Bone marrow (tissue), 2 donors: ENCODE measurements at places on chromosomes 3 and 15.

GRCh38 chr15:72912996-72913395, 129.4 kb upstream of the ADPGK start:
- no peak for DNase-seq

- no peak for DNase-seq
Observed at GRCh38 chr15:62502451-62502850, 337.4 kb upstream of the C2CD4B start.

DNA sequence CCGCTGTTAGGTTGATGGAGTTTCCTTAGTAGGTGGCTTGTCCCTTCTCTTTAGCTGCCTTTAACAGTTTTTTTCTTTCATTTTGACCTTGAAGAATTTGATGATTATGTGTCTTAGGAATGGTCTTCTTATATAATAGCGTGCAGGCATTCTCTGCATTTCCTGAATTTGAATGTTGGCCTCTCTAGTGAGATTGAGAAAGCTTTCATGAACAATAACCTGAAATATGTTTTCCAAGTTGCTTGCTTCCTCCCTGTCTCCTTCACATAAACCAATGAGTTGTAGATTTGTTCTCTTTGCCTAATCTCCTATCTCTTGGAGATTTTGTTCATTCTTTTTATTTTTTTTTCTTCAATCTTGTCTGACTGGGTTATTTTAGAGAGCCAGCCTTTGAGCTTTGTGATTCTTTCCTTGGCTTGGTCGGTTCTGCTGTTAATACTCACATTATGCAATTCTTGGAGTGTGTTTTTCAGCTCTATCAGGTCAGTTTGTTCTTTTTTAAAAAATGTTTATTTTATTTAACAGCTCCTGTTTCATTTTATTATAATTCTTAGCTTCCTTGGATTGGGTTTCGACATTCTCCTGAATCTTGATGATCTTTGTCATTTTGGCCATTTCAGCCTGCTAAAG, 627.9 kb downstream of the SI start:
- DNase-seq = no peak

DNA sequence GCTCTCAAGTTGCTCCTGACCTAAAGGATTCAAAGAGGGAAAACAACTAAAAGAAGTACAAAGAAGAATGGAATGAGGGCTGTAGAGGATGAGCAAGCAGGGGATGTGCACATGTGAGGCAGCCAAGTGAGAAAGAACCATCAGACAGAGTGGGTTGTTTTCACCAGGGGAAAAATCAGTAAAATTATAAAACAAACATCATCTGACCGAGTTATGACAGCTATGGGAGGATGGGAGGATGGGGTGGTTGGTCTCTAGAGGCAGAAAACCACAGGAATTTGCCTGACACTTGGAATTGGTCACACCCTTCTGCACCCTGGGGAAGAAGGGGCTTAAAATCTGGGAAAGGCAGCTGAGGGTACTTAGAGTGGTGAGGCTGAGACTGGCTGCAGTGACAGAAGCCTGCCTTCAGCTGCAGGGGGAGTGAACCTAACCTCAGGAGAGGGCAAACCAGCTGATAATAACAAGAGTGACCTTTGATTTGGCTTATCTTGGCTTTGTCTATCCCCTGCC, 10.1 kb downstream of the ARHGAP31 start:
- DNase-seq = no peak

GRCh38 chr3:58492494-58492905, 604 bp downstream of the KCTD6 start:
- no peak for DNase-seq

DNA sequence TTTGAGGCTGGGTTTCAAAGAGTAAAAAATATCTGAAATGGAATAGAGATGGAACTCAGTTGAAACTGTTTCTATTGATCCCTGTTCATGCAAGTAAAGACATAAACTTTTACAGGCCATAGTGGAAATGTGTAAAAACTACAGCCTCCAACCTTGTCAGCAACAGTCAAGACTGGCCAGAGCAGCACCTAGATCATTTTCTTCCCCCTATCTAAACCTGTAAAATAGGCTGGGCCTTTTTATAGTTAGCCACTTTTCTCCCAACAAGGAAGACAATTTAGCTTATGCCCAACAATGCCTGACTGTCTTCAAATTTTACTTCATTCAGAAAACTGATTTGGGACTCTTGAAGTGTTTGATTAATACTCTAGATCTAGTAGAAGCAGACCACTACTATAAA, 91.5 kb upstream of the CMC1 start:
- DNase-seq = no peak

DNA sequence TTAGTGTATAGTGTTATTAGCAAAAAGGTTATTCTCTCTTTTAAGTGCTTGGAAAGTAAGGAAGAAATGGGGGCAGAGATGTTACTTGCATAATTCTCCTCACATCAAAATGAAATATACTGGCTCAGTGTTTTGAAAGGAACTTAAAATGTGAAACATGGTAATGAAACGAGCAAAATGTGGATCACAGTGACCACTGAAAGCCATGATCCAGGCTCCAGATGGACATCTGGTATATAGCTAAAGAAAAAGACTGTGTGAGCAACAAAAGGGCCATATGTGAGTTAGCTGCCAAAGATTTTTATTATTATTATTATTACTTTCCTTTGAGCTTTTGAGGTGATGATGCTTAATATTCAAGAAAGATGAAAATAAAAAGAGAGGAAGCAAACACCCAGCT, 89.6 kb downstream of the GAP43 start:
- DNase-seq = no peak

DNA sequence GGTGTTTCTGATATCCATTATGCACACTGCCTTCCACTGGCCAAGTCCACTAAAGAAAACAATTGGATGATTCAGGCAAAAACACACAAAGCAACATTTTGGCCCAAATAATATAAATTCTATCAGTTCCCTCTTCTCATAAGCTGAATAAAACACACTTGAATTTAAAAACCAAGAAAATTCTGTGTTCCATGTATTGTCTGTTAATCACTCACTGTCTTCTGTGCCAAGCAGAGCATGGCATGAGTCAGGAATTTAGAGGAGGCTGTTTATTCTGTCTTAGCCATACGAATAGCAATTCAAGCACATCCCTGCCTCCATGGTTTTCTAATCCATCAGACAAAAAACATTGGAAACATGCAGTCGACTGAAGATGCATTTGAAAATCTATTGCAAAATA, 215.6 kb upstream of the UMPS start:
- DNase-seq = no peak

DNA sequence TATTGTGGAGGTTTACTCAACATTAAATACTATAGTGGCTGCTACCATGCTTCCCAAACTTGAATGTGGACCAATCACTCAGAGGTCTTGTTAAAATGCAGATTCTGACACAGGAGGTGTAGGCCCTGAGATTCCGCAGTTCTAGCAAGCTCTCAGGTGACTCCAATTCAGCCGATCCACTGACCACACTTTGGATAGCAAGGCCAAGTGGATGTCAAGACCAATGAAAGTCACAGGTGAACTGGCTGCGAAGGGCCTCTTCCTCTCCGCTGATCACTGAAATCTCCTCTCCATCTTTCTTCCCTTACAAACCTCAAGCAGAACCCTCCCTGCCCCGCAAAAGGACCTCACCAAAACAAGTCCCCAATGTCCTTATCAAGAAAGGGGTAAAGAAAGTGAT, 9.2 kb upstream of the CHST2 start:
- no peak for DNase-seq

DNA sequence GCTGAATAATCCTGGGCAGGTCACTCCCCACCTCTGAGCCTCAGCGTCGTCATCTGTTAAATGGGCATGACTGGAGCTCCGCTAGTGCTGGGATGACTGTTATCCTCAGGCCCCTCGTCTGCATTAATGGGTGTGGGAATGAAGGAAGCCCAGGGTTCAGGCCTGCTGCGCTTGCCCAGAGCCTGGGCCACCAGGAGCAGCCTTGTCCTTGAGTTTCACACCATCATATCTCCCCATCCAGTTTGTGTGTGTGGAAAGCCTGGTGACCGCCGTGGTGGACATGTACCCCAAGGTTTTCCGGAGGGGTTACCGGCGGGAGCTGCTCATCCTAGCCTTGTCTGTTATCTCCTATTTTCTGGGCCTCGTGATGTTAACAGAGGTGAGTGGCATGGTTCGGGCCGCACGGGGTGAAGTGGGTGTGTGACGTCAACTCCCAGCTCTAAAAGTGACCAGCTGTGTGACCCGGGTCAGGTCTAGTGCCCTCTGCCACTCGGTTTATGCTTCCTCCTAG, 63.5 kb upstream of the SLC6A1 start:
- DNase-seq = no peak

GRCh38 chr3:87270908-87271700, 5.3 kb downstream of the POU1F1 start:
- peak; percentile 71 for DNase-seq

- DNase-seq = peak; percentile 52
Observed at GRCh38 chr3:128076483-128077201, 24.4 kb downstream of the SEC61A1 start.

DNA sequence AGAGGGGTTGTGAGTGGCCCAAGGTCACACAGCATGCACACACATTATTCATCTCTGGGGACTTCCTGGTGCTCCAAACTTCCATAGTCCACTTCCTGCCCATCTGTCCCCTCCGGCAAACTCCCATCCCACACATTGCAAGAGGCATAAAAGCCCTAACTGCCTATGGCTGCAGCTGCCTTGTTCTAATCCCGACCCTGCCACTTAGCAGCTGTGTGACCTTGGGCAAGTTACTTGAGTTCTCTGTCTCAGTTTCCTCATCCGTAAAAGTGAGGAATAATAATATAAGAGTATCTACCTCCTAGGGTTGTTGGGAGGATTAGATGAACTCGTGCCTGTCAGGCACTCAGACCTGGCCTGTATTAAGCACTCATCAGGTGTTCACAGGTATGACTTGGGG, 84.2 kb downstream of the SMAD6 start:
- no peak for DNase-seq

GRCh38 chr3:111476701-111477100, 65.3 kb upstream of the CD96 start:
- DNase-seq = no peak

- no peak for DNase-seq
Observed at GRCh38 chr3:6799264-6799915, 61.5 kb upstream of the GRM7 start.

DNA sequence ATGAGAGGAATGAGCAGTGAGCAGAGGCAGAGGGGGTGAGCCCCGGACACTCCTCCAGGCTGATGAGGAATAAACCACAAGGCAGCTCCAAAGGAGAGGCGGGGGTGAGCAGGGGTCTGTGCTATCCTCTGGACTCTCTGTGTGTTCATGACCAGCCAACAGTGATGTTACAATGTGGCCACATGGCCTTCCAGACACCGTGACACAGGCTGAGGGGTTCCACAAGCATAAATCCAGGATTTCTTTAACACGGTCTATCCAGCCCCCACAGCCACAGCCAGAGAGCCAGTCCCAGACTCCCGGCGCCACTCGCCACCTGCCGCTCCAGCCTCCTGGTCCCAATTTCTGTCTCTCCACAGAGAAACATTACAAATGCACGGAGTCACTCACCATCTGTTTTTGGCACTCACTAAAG, 24.4 kb downstream of the XXYLT1 start:
- DNase-seq = no peak

DNA sequence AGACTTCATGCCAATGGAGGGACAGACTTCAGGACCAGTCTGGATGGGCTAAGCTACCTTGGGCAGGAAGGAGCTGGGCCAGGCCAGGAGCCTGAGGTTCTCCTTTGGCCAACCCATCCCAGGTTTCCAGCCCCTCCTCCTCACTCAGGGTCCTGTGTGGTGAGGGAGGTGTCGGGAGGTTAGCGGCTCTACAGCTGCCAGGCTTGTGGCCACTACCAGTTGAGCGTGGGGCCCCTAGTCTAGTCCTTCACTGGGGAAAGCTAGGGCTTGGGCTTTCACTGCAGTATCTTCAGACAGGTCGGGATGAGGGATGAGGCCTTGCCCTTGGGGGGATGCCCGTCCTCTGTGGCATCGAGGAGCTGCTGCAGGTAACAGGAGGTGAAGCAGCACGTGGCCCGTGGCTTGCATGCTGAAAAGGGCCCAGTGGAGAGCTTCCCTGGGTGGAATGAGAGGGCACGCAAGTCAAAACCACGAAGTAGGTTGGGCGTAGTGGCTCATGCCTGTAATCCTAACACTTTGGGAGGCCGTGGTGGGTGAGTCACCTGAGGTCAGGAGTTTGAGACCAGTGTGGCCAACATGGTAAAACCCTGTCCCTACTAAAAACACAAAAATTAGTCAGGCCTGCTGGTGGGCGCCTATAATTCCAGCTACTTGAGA, 8.5 kb upstream of the FANCD2 start:
- no peak for DNase-seq

DNA sequence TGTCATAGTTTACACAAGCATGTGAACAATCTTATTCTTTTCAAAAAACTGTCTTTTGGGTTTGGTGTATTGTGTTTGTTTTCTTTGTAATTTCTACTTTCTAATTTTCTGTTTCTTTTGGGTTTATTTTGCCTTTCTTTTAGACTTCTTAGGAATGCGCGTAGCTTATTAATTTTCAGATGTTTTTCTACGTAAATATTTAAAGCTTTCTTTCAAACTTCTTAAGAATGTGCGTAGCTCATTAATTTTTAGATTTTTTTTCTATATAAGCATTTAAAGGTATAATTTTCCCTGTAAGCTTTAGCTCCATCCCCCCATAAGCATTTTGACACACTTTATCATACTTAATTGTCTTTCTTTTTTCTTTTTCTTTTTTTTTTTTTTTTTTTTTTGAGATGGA, 55.2 kb downstream of the RAD54L2 start:
- DNase-seq = no peak

DNA sequence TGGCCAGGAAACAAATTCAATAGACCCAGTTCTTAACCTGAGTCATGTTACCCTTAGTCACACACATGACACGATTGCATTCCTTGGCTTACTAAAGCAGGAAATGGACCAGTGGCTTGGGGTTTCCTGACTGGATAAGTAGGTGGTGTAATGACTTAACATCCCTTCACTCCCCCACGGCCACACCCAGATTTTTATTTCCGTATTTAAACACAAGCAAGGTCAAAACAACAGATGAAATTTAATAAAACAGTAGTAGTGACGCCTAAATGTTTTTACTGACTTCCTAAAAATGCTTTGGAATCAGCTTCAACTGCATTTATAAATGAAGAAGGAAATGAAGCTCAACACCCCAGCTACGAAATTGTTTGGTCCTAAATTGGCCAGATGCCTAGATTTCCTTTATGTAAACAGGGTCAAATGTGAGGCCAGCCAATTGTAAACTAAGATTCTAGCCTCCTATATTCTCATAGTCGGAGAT, 324.3 kb downstream of the CHST2 start:
- no peak for DNase-seq

DNA sequence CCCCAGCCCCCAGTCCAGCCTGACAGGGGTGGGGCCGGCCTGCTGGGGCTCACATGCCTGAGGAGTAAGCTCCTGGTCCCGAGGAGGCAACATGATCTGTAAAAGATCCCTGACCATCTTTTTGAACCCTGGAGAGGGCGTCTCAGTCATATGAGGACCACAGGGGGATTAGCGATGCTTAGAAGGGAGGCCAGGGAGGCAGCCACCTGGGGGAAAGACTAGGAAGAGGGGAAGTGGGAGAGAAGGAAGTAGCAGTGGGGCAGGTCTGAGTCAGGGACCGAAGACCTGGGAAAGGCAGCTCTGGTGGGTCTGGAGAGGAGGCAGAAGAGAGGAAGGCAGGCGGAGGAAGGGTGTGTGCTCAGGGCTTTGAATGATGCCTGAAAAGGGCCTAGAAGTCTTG, 18.9 kb downstream of the PIF1 start:
- no peak for DNase-seq

- DNase-seq = no peak
Observed at GRCh38 chr15:41716864-41717263, 56.7 kb downstream of the MGA start.
